Nephron progenitor cell (in vitro differentiated cells): ENCODE measurements at places on chromosomes 2 and 18.

GRCh38 chr2:66772618-66773017 lies 337.7 kb downstream of the MEIS1 start:
- no peak for DNase-seq

GRCh38 chr2:20141806-20142205 lies 83.1 kb downstream of the SDC1 start:
- no peak for DNase-seq

DNA sequence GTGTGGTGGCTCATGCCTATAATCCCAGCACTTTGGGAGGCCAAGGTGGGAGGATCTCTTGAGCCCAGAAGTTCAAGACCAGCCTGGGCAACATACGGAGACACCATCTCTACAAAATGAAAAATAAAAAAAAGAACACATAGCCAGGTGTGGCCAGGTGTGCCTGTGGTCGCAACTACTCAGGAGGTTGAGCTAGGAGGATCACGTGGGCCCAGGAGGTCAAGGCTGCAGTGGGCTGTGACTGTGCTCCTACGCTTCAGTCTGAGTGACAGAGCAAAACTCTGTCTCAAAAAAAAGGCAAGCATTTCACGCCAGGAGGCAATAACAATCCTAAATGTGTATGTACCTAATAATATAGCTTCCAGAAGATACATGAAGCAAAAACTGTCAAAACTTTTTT lies 27.8 kb downstream of the USP40 start:
- no peak for DNase-seq

DNA sequence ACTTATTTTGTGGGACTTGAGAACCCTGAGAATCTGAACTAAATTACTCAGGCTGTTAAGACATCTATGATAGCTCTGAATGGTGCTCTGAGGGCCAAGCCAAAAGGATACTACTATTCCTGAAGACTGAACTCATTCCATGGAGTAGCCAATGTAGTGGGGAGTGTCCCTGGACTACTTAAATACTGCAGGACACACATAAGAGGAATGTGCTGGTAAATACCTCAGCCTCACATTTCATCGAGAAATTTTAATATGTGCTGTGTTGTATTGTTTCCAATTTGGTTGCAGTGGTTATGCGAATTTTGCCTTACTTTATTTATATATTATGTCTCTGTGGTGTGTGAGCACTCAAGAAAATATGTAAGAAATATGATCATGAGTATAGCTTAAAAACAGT lies 264.4 kb upstream of the FIGN start:
- DNase-seq: no peak

DNA sequence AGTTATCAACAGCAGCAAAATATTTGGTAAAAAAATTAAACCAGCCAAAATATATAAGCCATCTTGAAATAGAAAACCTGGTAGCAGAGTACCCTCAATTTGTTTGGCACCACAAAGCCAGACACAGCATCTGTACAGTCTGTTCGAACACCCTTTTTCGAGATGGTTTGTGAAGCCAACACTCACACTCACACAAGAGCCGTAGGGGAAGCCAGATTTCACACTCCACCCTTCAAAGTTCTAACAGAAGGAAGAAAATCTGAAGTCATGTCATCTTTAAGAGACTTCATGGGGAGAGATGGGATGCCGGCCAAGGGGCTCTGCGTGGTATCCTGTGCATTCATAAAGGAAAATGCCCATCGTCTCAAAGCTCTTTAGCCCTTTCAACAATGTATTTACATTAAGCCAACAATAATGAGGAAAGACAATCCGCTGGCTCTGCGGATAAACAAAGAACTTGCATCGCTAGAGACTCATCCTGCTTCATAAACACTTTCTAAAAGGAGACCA lies 451.5 kb upstream of the CHST9 start:
- no peak for DNase-seq

DNA sequence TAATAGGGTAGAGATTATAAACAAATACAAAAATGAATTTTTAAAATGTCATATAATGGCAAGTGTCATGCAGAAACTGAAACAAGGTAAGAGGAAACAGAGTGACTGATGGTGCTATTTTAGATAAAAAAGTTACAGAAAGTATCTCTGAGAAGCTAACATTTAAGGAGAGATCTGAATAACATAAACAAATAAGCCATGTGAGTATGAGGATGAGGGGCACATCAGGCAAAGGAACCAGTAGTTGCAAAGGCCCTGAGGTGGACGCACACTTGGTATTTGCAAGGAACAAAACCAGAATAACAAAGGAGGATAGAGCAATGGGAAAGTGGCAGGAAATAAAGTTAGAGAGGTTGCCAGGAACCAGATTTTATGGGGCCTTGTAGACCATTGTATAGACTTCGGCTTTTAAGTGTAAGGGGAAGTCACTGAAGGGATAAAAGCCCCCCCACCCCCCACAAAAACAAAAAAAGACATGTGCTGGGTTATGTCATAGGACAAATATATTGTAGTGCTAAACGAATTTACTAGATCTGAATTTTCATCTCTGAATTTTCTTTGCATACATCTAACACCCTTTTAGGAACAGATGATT lies 159.2 kb downstream of the DTNB start:
- no peak for DNase-seq

DNA sequence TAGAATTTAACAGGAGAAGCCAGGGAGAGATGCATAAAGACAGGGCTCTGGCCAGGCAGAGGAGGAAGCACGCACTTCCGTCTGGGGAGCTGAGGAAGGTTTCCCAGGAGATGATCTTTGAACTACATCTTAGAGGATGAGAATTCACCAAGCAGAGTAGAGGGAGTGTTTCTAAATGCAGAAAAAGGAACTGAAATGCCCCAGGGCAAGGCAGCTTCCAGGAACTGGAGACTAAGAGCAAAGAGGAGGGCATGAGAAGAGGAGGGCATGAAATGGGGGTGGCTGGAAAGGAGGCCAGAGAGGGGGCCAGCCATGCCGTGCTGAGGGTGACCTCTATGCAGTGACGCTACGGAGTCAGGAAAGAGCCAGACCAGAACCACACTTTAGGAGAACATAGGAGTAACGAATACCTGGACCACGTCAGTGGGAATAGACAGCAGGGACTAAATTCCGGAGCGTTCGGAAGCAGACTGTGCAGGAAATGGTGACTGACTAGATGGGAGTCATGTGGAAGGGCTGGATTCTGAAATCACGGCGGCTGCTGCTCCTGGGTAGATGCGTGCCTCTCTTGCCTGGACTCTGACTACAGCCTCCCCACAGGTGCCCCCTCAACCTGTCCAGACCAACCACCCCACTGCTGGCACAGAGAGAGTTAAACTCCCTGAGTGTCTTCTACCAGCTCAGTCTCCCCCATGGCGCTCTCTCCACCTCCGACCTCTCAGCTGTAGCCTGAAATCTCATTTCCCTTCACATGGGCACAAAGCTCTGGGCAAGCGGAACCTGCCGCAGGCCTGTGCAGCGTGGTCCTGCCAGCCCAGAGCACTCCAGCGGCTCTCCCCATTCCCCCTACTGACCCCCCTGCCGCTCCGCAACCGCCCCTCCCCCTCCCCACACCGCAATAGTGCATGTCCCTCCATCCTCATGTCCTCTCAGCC lies 87.0 kb upstream of the RTN4 start:
- no peak for DNase-seq

DNA sequence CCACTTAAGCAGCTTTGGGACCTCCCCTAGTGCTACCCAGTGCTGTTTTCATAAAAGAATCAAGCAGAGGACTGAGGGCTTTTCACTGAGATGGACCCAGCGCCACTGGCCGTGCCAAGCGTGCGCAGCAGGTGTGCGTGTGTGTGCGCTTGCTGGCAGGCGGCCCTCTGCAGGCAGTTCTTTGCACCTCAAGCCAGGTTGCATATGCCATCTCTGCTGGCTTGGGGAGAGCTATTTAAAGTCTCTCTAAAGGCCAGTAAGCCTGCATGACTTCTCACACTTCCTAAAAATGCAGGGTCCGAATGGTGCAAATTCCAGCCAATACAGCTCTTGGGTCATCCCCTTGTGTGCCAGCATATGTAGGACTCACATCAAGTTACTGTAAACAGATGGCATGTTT lies 255.5 kb downstream of the RNF152 start:
- peak; percentile 20 for DNase-seq

DNA sequence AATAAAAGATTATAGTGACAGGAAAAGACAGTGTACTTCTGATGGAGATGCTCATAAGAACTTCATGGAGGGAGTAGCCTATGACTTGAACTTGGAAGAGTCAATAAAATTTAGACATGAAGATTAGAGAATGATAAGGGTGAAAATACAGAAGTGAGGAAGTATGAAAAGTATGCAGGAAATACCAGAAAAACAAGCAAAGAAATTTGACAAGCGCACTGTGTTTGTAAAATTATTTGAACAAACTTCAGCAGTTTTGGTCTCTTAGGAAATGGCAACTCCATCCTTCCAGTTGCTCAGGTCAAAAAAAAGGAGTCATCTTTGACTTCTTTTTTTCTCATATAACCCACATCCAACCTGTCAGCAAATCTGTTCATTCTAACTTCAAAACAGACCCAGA lies 864.0 kb upstream of the ZEB2 start:
- DNase-seq: no peak

GRCh38 chr2:234840336-234840735 lies 111.5 kb upstream of the SH3BP4 start:
- DNase-seq: peak; percentile 29
